Daoy (cell line): ENCODE measurements at places on chromosomes 4 and X. TPM values are rescaled to one million over a fixed set of nuclear protein-coding genes. Genes with fewer than 3 reads are reported as not detected.

GRCh38 chr4:152243206-152243605, 292.7 kb downstream of the FBXW7 start:
- DNase-seq, result no peak

GRCh38 chrX:19655032-19655431, 139.7 kb upstream of the MAP3K15 start:
- no peak for DNase-seq

DNA sequence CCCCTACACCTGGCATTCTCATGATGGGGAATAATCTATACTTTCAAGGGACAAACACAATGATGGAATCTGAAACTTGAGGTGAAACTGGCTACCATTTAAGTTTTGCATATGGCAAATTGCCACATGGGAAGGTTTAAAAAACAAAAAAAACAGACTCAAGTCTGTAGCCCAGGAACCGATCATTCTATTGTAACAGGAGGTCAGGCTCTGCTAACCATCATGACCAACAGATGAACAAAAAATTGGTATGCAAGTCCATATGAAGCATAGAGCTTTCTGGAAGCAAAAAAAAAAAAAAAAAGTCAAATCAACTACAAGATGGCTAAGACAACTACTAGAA, 594.3 kb upstream of the DIPK2B start:
- no peak for DNase-seq

RHOXF1 gene
- not detected in 2 replicates for total RNA-seq
